ENCODE measurements at places on chromosomes 12 and 14. TPM values are rescaled to one million over a fixed set of nuclear protein-coding genes. Genes with fewer than 3 reads are reported as not detected.
A peak's percentile ranks its signal among the peaks of the same experiment; 100 is the strongest.

- H3K4me1 ChIP-seq: peaks cover 10% of the 10 kb centered on the region
- H3K27ac ChIP-seq: no peak overlapping the region
- DNase-seq: no peak
- H3K4me3 ChIP-seq: no peak overlapping the region
Observed at GRCh38 chr12:546265-546919, 86.7 kb downstream of the B4GALNT3 start.

GRCh38 chr12:125684968-125685790 is 619.9 kb downstream of the AACS start:
- H3K4me1 ChIP-seq: no peaks in the 10 kb centered on the region
- no peak overlapping the region for H3K27ac ChIP-seq
- no peaks in the 10 kb centered on the region for H3K36me3 ChIP-seq
- no peak for DNase-seq

DNA sequence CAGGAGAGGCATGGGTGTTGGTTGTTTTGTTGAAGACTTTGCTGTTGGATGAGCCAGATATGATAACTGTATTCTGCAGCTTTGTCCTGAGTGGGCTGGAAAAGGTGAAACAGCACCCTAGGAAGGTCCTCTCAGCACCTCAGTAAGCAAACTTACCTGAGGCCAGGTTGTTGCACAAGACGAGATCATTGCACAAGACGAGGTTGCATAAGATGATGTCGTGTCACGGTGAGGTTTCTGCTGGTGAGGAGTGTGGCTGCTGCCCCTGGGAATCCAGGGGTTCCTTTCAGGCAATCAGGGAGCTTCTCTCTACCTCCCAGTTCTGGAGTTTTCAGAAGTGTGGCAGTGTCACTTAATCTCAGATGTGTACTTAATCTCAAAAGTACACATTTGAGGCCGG is 85.6 kb downstream of the GLT1D1 start:
- H3K27me3 ChIP-seq: peaks cover 10% of the 10 kb centered on the region
- H3K27ac ChIP-seq: no peak overlapping the region
- H3K36me3 ChIP-seq: peaks cover 3% of the 10 kb centered on the region
- DNase-seq: no peak

DNA sequence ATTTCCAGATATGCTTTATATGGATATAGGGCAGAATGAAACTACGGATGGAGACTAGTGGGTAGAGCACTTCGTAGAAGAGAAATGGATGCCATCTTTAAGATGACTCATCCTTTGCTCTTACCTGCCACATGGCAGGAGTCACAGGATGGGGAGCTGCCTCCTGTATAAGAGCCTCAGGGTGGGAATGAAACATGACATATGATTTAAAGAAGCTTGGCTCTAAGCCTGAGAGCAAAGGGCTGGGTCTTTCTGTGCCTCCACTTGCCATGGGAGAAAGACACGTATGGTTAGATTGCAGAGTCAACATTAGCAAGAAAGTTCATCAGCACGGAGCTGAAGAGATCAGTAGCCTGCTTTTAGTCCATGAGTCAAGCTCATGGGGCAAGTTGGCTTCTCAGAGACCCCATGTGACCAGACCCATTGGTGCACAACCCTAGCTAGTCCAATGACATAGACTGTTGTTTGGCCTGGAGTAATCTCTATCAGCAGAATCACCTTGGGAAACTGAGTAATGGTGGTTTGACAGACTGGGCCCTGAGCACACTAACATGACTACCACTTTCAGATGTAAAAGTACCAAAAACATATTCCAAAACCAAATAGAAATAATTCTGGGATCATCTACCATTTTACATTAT is 38.1 kb upstream of the IL22 start:
- H3K4me1 ChIP-seq: peaks cover 1% of the 10 kb centered on the region
- no peaks in the 10 kb centered on the region for H3K27me3 ChIP-seq
- H3K36me3 ChIP-seq: peaks cover 2% of the 10 kb centered on the region
- H3K4me3 ChIP-seq: no peak overlapping the region
- H3K27ac ChIP-seq: no peak overlapping the region
- no peak for DNase-seq

DNA sequence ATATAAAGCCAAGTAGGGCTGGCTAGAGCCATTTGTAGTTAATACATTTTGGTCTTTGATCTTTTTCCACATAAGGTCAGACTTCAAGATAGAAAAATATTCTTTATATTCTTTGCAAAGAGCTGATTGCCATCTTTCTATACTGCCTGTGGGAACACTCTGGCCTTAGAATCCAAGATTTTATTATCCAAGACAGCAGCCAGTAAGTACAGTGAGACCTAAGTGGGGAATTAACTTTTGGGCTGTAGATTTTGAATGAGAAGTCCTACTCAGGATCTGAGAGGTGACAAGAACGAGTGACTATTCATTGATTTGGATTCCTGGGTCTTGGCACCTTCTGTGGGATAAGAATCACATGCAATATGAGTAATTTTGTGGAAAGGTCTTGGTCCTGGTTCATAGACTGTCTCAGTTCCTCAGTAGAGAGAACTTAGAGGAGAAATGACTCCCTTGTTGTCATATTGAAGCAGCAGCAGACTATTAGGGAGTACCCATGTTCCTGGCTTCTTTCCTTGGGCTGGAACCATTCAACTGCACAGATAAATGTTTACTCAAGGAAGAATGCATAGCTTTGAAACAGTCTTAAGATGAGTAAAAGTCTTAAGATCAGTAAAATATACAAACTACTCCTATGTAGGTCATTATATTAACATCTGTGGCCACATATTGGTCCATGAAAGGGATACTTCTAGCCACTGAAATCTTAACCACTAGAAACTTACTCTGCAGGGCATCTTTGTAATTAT is 353.8 kb downstream of the RAD51B start:
- peaks cover 55% of the 10 kb centered on the region for H3K4me1 ChIP-seq
- H3K27ac ChIP-seq: peak overlapping the region; percentile 96
- H3K27me3 ChIP-seq: no peaks in the 10 kb centered on the region
- no peak overlapping the region for H3K4me3 ChIP-seq

DNA sequence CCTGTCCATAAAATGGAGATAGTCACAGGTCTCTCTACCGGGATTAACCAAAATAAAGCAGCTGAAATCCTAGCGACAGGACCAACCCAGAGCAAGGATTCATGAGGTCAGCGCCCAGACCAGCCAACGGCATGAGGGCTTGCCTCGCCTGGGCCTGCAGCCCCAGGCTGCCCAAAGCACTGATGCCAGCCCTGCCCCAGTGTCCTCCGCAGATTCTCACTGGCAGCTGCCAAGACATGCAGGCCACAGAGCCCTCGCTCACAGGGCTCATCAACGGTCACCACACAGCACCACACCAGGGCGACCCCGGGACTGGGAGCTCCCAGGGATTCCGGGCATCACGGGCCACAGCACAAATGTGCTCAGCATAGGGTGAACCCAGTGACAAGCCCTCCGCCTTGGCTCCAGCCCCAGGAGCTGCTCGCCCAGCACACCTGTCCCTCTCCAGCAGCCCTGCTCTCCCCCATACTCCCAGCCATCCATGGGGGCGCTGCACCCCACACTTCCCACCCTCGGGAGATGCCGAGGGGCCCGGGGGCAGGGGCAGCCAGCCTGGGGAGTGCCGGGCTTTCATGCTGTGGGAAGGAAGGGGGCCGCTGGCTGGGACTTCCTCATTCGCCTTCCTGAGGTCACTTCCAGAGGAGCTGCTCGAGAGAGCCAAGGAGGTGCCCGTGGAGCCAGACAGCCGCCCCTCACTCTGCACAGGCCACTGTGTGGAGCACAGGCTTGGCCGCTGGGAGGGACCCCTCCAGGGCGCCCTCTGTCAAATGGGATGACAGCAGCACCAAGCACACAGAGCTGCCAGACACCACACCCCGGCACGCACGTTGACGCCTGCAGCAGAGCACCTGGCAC is 14.1 kb downstream of the RAB35 start:
- no peak overlapping the region for H3K27ac ChIP-seq
- no peak overlapping the region for H3K4me3 ChIP-seq
- peaks cover 2% of the 10 kb centered on the region for H3K36me3 ChIP-seq
- no peaks in the 10 kb centered on the region for H3K27me3 ChIP-seq
- DNase-seq: no peak

- H3K27me3 ChIP-seq: peaks cover 8% of the 10 kb centered on the region
- DNase-seq: no peak
- H3K4me1 ChIP-seq: no peaks in the 10 kb centered on the region
- H3K4me3 ChIP-seq: no peak overlapping the region
Observed at GRCh38 chr12:2118481-2119255, 65.9 kb downstream of the CACNA1C start.

The TBX5 gene
- total RNA-seq: not detected

The KRT71 gene
- total RNA-seq: not detected

DNA sequence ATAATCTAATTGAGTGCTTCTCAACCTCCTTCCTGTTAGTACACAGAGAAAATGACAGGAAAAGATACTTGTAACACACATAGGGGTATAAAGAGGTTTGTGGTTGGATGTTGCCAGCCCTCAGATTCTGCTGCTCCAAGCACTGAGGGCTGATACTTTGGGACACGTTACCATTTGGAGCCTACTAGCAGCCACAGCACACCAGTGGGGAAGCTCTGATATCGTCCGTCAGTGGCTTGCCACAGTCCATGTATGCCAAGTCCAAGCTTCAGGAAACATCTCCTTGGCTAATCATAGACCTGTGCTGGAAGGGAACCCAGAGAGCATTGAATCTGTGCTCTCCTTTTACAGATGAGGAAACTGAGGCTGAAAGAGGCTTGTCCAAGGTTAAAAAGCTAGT is 22.3 kb downstream of the B4GALNT3 start:
- no peaks in the 10 kb centered on the region for H3K27me3 ChIP-seq
- H3K4me1 ChIP-seq: peaks cover 13% of the 10 kb centered on the region
- H3K27ac ChIP-seq: no peak overlapping the region
- no peak overlapping the region for H3K4me3 ChIP-seq
- peaks cover 9% of the 10 kb centered on the region for H3K36me3 ChIP-seq

DNA sequence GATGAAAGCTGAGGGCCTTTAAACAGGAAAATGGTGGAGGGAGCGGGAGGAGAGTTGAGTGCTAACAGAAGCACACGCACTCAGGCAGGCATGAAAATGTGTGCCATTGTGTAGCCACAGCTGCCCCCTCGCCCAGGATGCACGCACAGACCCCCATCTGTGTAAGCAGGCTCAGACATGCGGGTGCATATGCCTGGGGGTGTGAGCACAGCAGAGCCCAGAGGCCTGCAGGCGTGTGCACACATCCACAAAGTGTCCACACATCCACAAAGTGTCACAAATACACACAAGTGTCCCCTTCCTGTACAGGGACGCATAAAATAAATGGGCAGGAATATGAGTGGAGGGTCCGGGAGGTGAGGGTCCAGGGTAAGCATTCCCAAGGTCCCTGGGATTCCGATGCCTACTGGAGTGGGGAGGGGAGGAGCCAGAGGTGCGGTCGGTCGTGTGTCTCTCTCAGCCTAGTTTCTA is 805 bp upstream of the KRT7 start:
- H3K36me3 ChIP-seq: no peaks in the 10 kb centered on the region
- peak overlapping the region; percentile 38 for H3K4me3 ChIP-seq
- H3K27ac ChIP-seq: no peak overlapping the region
- peaks cover 59% of the 10 kb centered on the region for H3K27me3 ChIP-seq
- DNase-seq: no peak

The FAM222A gene
- total RNA-seq: 11.6 TPM

The OR8S1 gene
- not detected for total RNA-seq

DNA sequence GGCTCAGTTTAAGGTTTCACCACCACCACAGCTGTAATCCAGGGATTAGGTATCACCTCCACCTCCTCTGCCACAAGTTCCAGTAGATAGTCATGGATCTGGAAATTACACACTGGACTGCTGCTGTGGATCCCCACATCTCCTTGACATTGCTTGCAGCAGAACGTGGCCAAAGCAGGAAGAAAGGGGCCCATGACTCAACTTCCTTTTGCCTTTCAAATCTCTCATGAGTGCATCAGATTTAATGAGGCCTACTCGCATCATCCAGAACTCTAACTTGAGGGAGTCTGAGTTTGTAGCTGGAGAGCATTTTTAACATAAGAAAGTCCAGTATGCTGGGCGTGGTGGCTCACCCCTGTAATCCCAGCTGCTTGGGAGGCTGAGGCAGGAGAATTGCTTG is 29.2 kb upstream of the TMED10 start:
- DNase-seq: no peak
- H3K4me1 ChIP-seq: peaks cover 21% of the 10 kb centered on the region
- H3K27ac ChIP-seq: no peak overlapping the region
- H3K4me3 ChIP-seq: no peak overlapping the region

GRCh38 chr12:130876758-130877157 is 4.9 kb downstream of the RAN start:
- H3K36me3 ChIP-seq: peaks cover 39% of the 10 kb centered on the region
- H3K4me1 ChIP-seq: peaks cover 44% of the 10 kb centered on the region
- no peak overlapping the region for H3K4me3 ChIP-seq
- DNase-seq: no peak
- H3K27me3 ChIP-seq: peaks cover 6% of the 10 kb centered on the region
- no peak overlapping the region for H3K27ac ChIP-seq

GRCh38 chr14:51004352-51004800 is 60.1 kb upstream of the PYGL start:
- H3K4me1 ChIP-seq: peaks cover 13% of the 10 kb centered on the region
- no peaks in the 10 kb centered on the region for H3K36me3 ChIP-seq

- DNase-seq: no peak
- no peaks in the 10 kb centered on the region for H3K27me3 ChIP-seq
Observed at GRCh38 chr12:96228566-96229248, 34.5 kb downstream of the ELK3 start.

All from progenitor cell of endocrine pancreas (in vitro differentiated cells).